ELF-1 (cell line): ENCODE measurements at places on chromosomes 6 and 20.

- DNase-seq = peak; percentile 8
These were observed 979 bp upstream of the SOD2 start for GRCh38 chr6:159693894-159694545.

GRCh38 chr20:62804627-62805154 is at the start of gene OGFR:
Gene OGFR (plus strand): TSS chr20:62804835. CDS start chr20:62804860, 25 bp downstream.
- no peak for DNase-seq

DNA sequence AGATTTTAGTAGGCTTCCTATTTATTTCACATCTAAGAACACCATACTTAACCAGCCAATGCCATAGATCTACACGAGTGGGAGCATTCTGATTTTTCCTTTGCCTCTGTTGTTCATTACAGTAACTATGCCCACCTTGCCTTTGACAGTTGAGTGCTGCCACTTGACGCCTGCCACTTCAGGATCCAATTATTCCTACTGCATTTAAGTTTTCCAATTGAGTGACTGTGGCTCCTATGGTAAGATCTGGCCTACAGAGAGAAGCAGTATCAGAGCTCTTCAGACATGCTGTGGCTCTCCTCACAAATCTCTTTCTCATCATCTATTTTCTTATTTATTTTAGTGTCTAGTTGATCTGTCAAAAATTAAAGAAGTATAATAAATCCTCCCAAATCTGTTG is 403.0 kb upstream of the SPTLC3 start:
- DNase-seq = no peak

DNA sequence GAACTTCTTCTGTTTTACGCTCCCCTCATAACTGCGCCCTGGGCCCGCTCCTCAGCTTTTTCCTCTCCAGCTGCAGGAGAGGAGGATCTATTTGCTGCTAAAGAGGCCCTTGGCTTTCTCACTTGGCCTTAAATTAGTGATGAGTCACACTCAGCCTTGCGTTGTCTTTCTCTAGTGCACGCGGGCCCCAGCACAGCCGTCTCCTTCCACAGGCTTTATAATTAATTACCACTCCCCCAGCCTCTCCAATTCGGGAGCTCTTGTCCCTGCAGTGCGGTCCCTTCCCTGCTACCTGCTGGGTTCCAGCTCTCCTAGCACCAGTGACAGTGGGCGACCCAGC is 25.2 kb downstream of the PACSIN1 start:
- DNase-seq = no peak

- DNase-seq = no peak
These were observed 53.3 kb downstream of the SYNDIG1 start for GRCh38 chr20:24522452-24523330.

DNA sequence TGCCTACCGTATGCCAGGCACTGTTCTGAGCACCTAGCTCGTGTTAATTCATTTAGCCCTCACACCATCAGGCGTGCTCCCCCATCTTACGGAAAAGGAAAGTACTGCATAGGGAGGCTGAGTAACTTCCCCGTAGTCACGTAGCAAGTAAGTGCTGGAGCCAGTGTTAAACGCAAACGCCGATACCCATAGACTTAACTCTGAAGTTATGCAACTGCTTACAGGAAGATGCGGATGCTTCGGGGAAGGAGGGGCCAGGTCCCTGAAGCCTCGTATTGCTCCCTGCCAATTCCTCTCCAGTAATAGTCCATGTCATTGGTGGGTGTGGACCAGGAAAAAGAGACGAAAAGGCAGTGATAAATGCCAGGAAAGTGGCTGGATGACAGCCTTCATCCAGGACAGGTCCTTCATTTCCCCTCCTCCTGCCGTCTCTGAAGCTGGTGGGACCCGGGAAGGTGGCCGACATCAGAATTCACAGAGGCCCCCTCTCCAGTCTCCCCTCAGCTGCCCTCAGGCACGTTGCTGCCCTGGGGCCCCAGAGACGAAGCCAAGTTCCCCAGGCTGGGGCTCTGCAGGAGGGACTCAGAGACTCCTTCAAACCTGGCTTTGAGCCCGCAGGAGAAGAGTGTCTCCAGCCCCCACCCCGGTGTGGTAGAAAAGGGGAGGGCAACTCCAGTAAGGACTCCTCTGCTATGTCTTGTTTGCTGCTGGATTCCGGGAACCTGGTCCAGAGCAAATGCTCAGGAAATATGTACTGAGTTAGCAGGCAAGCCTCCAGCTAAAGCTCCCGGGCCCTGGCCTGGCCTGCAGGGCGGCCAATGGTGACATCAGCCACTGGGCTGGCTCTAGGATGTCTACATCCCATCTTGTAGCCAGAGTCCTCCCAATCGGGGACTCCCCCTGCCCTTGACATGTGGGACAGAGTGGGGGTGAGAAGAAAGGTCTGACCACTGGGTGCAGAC is 37.8 kb downstream of the RAB44 start:
- no peak for DNase-seq

DNA sequence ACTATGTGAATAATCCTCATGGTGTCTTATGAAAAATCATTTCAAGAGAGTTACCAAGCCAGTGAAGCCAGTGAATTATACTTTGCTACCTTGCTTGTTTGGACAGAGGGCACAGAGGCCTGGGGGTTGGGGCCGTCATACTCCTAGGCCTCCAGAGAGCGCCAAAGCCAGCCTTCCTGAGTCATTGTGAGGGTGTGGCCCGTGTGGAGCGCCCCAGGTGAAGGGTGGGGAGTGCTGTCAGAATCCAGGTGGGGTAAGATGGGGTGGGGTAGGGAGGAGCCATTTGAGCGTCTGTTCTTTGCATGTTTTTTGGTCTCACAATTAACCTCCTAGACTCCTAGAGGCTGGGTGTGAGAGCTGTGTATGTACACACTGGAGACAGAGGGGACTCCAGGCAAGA is 71.1 kb downstream of the PERP start:
- no peak for DNase-seq

DNA sequence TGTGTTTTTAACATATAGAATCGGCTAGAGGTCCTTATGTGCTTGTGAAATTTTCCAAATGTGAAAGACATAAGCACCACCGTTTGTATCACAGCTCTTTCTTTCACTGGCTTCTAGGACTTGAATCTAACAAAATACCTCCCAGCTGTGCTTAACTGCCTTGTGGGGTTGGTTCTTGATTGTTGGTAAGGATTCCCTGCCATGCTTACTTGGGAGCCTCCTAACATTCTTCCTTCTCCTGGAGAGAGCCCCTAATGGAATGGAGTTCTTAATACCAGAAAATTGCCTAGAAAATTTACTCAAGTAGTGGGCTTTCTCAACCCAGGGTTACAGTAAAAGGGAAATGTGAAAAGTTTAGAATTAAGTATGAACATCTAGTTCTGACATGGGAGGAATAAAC is 121.2 kb downstream of the COL19A1 start:
- DNase-seq = no peak

- DNase-seq = peak; percentile 75
These were observed 203.6 kb upstream of the GMDS start for GRCh38 chr6:2448826-2449571.

- no peak for DNase-seq
These were observed 563.3 kb upstream of the ADGRB3 start for GRCh38 chr6:68071740-68072139.

GRCh38 chr6:47008397-47008763 is 33.8 kb downstream of the ADGRF1 start:
- DNase-seq = no peak

- no peak for DNase-seq
These were observed 8.9 kb upstream of the NR2E1 start for GRCh38 chr6:108156938-108157233.

- no peak for DNase-seq
These were observed 5.7 kb upstream of the ZNF217 start for GRCh38 chr20:53599378-53599777.

DNA sequence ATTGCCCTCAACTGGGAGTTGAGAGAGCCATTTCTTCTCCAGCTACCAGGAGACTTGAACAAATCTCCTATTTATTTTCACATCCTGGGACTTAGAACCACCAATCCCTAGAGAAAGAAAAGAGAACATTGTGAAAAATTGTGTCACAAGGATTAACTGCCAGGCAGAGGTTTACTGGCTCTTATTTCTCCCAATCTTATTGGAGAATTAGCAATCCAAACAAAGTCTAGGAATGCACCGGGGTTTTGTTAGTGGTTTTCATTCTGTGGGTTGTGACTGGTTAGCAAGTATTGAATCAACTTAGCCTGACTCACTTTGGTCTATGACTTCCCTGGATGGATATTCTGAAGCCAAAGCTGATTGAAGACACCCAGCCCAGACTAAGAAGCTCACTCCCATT is 21.2 kb upstream of the ENPP5 start:
- DNase-seq = no peak

GRCh38 chr6:6932968-6933367 is 174.8 kb upstream of the RREB1 start:
- DNase-seq = no peak

DNA sequence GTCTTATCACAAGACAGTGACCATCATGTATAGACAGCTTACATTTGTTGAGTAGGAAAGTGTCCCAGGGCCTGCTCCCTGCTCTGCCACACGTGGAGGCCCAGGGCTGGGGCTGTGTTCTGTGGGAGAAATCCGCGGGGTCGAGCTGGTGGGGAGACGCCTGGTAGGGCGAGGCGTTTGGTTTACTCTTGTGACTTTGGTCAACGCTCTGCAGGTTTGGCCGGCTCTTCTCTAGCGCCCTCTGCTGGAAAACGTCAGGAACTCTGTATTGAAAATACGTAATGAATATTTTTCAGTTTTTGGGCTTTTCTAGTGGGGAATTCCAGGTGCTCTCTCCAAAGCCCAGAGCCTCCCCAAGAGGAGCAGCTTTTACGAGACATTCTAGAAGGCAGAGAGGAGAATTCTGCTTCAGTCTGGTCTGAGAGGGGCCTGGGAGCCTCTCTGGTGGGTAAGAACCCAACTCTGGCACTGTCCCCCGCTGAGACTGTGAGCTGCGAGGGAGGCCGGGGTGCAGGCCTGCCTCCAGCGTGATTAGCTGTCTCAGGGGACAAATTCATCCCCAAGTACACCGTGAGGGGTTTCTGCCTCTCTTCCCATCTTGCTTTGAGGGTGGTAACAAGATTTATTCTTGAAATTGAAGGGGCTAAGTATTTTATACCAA is 112.6 kb upstream of the RALGAPA2 start:
- DNase-seq = peak; percentile 67

- DNase-seq = peak; percentile 11
These were observed 104.0 kb downstream of the PLCB4 start for GRCh38 chr20:9172851-9173250.

- DNase-seq = peak; percentile 79
These were observed 56.2 kb upstream of the ARID1B start for GRCh38 chr6:156720691-156721685.

DNA sequence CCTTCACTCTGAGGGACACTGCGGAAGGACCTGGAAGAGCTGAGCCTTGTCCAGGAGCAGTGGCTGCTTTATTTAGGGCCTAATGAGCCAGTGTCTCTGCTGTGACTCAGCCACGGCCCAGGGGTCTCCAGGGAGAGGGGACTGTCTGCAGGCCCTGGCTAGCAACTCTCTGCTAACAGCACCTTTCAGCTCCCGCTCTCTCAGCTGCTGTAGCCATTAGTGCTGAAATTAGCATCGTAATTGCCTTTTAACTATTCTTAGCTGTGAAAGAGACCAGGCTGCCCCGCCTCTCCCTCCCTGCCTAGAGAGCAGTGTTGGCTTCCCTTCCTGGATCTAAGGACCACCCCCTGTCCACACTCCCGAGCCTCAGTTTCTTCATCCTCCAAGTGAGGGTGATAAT is 53.1 kb upstream of the SLC32A1 start:
- DNase-seq = peak; percentile 76

- DNase-seq = no peak
These were observed 113.6 kb downstream of the HDGFL1 start for GRCh38 chr6:22682979-22683378.

- DNase-seq = no peak
These were observed 107.8 kb downstream of the COL19A1 start for GRCh38 chr6:69974193-69974592.

GRCh38 chr20:32227306-32227705 is 19.6 kb downstream of the POFUT1 start:
- no peak for DNase-seq

GRCh38 chr6:42407379-42407778 is 44.3 kb downstream of the TRERF1 start:
- no peak for DNase-seq

- DNase-seq = peak; percentile 19
These were observed 187.5 kb upstream of the MARCKS start for GRCh38 chr6:113669606-113670005.

- DNase-seq = no peak
These were observed 46.1 kb upstream of the GFRAL start for GRCh38 chr6:55281215-55281614.

GRCh38 chr6:44548319-44548718 is 160.8 kb downstream of the CDC5L start:
- no peak for DNase-seq

DNA sequence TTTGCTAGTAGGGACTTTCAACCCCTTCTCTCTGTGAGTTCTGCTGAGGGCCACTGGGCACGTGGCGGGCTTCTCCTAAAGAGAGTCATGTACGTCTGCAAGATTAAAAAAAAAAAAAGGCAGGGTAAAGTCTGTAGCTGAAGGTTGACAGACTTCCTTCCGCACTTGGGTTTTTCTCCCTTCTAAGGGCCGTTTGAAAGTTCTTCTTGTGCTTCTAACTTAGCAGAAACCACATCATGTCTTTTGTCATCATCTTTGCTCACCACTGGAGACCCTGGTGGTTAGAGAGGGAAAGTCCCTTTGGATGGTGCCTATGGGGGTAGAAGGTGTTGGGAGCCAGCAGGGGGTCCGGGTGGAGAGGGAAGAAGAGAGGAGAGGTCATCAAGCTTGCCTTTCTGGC is 31.4 kb downstream of the PRDM1 start:
- DNase-seq = no peak

DNA sequence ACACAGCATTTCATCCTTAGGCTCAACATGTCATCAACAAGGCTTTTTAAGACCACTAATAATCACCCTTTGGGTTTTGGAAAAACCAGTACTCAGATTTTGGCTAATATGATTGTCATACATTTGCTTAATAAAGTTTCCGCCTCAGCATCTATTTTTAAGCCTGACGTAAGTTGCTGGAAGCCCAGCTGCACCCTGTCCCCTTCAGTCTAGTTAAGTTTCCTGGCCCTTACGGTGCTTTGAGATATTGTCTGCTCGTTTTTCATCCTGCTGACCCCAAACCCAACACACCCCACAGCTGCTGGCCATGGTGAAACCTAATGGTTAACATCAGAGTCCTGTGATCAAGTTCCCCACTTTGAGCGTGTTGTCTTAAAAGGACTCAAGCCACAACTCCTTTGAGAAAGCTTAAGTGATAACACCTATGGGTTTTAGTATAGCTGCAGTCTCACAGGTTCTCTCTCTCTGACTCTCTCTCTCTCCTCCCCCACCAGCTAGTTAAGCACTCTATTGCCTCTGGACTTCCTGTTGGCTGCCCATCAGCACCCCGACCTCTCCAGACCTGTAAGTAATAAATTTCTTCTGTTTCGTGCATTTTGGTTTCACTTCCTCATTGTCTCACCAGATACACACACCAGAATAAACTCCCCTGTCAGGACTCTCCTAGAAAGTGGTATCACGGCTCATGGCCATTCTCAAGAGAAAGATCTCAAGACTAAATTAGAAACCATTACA is 802.0 kb downstream of the C6orf118 start:
- no peak for DNase-seq

GRCh38 chr20:701401-702129 is 26.0 kb upstream of the SCRT2 start:
- no peak for DNase-seq

GRCh38 chr6:81215092-81215432 is 537.4 kb downstream of the TENT5A start:
- no peak for DNase-seq

GRCh38 chr6:165468340-165469235 is 159.2 kb upstream of the C6orf118 start:
- no peak for DNase-seq
